ENCODE measurements at places on chromosomes 7 and 10.

- DNase-seq, result no peak
These were observed 83.0 kb upstream of the NPSR1 start for GRCh38 chr7:34575006-34575405.

DNA sequence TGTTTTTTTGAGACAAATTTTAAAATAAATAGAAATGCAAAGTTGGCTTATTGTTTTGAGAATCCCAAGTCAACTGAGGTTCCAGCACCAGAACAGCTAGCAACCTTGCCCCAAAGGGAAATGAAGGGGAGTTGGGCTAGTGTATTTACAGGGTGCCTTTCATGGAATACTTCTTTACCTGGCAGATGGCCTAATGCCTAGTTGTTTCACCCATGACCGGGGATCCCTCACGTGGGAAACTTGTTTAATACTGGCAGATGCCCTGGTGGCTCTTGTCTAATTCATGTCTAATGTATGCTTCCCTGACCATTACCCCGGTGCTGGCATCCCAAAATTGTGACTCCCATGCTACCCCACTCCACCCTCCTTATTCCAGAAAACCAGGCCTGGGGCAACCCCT is 861.1 kb upstream of the ZWINT start:
- no peak for DNase-seq

DNA sequence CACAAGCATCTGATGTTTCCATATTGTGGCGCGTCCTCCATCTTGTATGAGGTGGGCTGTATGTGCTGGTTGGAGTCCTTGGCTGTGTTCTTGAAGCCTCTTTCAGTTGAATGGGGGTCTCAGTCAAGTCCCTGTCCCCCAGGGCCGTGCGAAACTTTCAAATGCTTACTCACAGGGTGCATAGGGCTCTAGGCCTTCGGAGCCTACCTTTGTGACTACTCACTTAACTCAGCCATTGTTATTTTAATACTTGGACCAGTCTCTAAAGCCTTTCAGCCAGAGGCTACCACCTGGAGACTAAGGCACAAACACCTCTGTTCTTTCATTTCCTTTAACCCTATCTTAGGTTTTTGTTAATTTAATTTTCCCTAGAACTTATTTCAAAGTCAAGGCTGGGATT is 785.9 kb downstream of the GATA3 start:
- DNase-seq, result no peak

DNA sequence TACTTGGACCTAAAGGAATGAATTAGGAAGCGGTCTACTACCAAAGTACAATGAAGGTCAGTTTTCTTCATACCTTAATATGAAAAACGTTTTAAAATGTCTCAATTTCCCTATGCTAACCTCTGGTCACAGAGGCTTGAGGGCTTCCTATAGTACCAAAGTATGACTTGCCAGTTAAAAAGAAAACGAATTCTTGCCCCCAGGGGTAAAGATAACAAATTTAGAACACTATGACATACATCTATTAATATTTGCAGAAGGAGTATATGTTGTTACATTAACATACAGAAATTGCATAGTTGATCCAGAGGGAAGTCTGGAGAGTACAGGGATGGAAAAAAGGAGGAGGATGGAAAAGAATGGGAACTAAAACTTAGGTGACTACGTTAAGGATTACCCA is 13.8 kb upstream of the KMT2E start:
- DNase-seq, result no peak

DNA sequence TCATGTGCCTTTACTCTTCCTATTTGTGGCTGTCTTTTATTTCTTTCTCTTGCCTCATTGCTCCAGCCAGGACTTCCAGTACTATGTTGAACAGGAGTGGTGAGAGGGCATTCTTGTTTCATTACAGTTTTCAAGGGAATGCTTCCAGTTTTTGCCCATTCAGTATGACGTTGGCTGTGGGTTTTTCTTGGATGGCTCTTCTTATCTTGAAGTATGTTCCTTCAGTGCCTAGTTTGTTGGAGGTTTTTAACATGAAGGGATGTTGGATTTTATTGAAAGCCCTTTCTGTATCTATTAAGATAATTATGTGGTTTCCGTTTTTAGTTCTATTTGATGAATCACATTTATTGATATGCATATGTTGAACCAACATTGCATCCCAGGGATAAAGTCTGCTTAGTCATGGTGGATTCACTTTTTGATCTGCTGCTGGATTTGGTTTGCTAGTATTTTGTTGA is 96.8 kb downstream of the GLCCI1 start:
- no peak for DNase-seq

GRCh38 chr7:24972166-24972477 is 7.9 kb downstream of the OSBPL3 start:
- DNase-seq, result no peak

- DNase-seq, result no peak
These were observed 99.6 kb upstream of the LYZL1 start for GRCh38 chr10:29189256-29189655.

- DNase-seq, result no peak
These were observed 10.3 kb downstream of the SUN1 start for GRCh38 chr7:842431-843031.

DNA sequence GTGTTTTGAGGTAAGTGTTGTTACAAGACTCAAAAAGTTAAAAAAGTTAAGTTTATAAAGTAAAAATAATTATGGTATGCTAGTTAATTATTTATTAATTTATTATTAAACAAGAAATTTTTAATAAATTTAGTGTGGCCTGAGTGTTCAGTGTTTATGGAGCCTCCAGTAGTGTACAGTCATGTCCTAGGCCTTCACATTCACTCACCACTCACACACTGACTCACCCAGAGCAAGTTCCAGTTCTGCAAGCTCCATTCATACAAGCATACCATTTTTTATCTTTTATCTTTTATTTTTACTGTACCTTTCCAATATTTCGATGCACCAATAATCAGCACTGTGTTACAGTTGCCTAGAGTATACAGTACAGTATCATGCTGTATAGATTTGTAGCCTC is 381.2 kb upstream of the MGMT start:
- no peak for DNase-seq

DNA sequence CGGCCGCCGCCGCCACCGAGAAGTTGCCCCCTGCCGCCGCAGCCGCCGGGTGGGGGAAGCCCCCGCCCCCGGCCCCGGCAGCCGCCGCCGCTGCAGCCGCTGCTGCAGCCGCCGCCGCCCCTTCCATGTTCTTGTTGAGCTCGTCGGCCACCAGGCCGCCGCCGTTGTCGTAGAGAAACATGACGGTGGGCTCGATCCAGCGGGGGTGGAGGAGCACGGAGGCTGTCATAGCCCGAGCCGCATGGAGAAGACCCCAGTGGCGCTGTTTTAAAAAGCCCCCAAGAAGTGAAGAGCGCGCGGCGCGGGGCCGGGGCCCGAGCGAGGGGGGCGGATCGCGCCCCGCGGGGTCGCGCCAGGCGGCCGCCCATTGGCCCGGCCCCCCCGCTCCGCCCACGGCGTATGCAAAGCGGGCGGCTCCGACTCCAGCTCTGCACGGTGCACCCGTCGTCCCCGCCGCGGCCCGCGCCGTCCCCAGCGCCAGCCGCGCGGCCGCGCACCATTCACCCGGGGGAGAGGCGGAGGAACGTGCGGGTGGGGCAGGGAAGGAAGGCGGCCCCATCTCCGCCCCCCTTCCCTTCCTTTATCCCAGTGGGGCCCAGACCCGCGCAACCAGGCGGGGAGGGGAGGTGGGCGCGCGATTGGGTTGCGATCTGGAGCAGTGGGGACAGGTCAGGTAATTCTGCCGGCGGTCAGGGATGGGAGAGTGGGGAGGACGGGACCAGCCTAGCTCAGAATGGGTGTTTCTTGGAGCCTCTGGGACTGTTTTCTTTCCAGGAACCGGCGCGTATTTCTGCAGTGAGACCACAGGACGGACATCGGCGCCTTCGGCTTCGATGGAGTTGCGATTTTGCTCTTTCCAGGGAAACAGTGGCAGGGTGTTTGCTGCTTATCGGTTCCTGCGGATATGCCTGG is at the start of gene HOXA13:
HOXA13 (minus strand) TSS at position 243 of the 912 bp plus-strand sequence; CDS start at position 229, 14 bp downstream.
- DNase-seq, result no peak

- DNase-seq, result no peak
These were observed 141.6 kb upstream of the WNT16 start for GRCh38 chr7:121187222-121187621.

GRCh38 chr10:8229153-8229552 is 174.7 kb downstream of the GATA3 start:
- DNase-seq, result no peak

DNA sequence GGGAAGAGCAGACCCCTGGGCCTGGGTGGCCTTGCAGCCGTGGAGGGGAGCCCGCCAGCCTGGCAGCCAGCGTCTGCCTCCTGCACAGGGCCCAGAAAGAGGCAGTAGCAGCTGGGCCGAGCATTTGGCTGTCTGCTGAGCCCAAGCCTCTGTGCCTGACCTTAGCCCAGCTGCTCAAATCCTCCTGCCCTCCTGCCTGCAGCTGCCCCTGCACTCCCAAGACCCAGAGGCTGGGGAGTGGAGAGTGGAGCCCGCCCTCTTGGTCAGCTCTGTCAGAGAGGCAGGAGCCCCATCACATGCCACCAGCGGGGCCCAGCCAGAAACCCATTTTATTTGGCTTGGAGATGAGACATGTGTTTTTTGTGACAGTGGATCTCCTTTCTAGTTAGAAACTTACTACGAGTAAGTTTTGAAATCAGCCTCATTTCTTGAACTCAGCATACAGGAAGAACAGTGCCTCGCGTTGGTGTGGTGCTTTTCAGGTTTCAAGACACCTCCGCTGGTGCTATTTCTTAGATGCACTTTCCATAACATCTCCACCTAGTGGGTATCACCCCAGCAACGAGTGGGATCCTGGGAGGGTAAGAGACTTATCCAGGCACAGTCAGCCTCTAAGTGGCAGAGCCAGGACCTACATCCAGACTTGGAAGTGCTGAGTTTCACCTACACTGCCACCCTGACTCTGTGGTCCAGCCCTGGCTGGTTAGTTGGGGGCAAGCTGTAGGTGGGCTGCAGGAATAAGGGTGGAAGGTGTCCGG is 477.1 kb downstream of the RPS24 start:
- DNase-seq, result no peak
